IMR-90 (cell line): ENCODE measurements at places on chromosomes 16 and 17. TPM values are rescaled to one million over a fixed set of nuclear protein-coding genes. Genes with fewer than 3 reads are reported as not detected.

FDXR gene
- total RNA-seq, result 12.2 and 12.4 TPM in 2 replicates

GLIS2 gene
- total RNA-seq, result 0.36 and 0.56 TPM in 2 replicates

NSMCE1 gene
- 120 and 130 TPM in 2 replicates for total RNA-seq

MTHFSD gene
- 7.8 and 8.2 TPM in 2 replicates for total RNA-seq

GRCh38 chr17:32769846-32770245, 107.1 kb downstream of the MYO1D start:
- DNase-seq, result no peak

DNA sequence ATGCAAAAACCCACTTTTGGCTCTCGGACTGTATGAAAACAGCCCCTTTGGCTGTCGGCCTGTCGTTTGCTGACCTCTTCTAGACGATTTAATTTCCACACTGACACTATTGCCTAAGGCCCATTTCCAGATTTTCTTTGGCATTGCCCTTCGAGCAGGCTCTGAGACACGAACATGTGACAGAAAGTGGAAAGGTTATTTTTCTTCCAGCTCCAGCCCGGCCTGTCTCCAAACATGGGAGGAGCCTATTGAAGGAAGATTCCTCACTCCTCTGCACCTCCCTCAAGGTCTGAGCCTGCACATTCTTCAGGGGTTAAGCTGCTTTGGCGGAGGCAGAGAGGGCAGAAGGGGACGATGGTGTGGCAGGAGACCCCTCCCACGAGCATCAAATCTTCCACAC, 85.9 kb upstream of the FOXF1 start:
- DNase-seq, result no peak

- DNase-seq, result no peak
Measured at GRCh38 chr17:16962804-16963203, 9.1 kb downstream of the TNFRSF13B start.

DNA sequence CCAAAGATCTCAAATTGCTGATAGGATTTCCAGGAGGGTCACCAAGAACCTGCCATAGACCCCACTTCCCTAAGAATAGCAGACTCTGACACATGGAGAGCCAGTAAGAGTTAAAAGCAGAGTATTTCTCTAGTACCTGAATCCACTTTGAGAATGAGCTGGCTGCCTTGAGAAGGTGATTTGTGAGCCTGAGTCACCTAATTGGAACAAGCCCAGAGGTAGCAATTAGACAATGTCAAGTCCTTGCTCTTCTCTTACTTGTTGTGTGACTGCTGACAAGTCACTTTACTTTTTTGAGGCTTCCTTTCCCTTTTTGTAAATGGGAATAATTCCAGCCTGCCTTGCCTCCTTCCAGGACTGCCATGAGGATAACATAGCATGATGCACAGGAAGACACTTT, 76.1 kb upstream of the ASIC2 start:
- DNase-seq, result no peak

- DNase-seq, result no peak
Measured at GRCh38 chr17:20852239-20852989, 190.4 kb downstream of the USP22 start.

DNA sequence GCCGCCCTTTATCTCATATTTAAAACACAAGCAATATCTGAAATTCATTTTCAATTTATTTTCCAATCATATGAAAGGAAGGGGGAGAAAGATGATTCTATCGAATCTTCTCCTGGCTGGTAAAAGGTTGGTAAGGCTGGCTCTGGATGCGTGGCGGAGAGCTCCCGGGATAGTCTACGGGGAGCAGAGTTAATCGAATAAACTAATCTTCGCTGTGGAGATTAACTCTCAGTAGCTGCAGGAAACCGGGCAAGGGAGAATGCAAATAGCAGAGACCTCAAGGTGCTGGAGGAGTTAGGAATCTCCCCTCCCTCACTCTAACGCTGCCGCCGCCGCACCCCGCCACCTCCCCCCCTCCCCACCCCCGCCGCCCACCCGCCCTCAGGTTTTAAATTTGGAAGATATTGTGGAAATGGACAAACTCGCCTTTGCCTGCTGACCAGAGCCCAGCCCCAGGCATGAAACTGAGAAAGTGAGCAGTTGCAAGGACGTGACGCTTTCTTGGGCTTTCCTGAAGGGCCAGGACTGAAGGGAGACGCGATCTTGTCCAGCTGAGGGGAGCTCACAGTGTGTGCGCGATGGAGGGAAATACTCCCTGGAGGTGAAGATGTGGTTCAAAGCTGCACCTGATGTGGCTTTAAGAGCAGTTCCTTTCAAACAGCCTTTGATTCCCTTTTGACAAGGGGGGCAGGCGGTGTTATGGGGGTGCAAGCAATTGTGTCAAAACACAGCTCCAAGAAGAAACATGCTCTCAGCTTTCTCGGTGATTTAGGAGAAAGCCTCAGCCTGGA, 308.2 kb upstream of the IRX3 start:
- DNase-seq, result no peak
